Melanocyte of skin (primary cell): ENCODE measurements at places on chromosomes 1 and 21. TPM values are rescaled to one million over a fixed set of nuclear protein-coding genes. Genes with fewer than 3 reads are reported as not detected.

The KPRP gene
- total RNA-seq, result not detected in 2 replicates

The RCSD1 gene
- total RNA-seq, result under 0.01 TPM in 1 of 2 replicates, not detected in the other

The KRTAP13-2 gene
- not detected in 2 replicates for total RNA-seq

The SPRR5 gene
- total RNA-seq, result not detected in 2 replicates

The FMO4 gene
- 4.2 and 4.3 TPM in 2 replicates for total RNA-seq

The PTGFR gene
- total RNA-seq, result 1.4 and 1.5 TPM in 2 replicates

The ATP1A4 gene
- total RNA-seq, result not detected in 2 replicates

The LAD1 gene
- total RNA-seq, result not detected in 2 replicates

The FCRL1 gene
- under 0.01 TPM in 1 of 2 replicates, not detected in the other for total RNA-seq

The TNFAIP8L2 gene
- not detected in 2 replicates for total RNA-seq

The NLRP3 gene
- under 0.01 and 0.34 TPM in 2 replicates for total RNA-seq

The MPL gene
- total RNA-seq, result not detected in 2 replicates

The TSEN15 gene
- total RNA-seq, result 46.1 and 48.0 TPM in 2 replicates

The PIP5K1A gene
- total RNA-seq, result 36.5 and 49.1 TPM in 2 replicates

The CLDN17 gene
- total RNA-seq, result not detected in 2 replicates

The LAPTM5 gene
- total RNA-seq, result not detected in 2 replicates

The LCE3E gene
- total RNA-seq, result not detected in 2 replicates

The ELF3 gene
- total RNA-seq, result under 0.01 and 0.34 TPM in 2 replicates

The IPP gene
- 4.3 and 9.9 TPM in 2 replicates for total RNA-seq

The ADIPOR1 gene
- total RNA-seq, result 215 and 258 TPM in 2 replicates

The CFHR5 gene
- total RNA-seq, result not detected in 2 replicates

The DIRAS3 gene
- 1.0 and 1.5 TPM in 2 replicates for total RNA-seq

The PLA2G2D gene
- not detected in 2 replicates for total RNA-seq

The CD247 gene
- 0.34 TPM in 1 of 2 replicates, not detected in the other for total RNA-seq

The EPHX1 gene
- 56.6 and 81.1 TPM in 2 replicates for total RNA-seq

The ADAM30 gene
- not detected in 2 replicates for total RNA-seq

The NBPF4 gene
- total RNA-seq, result under 0.01 TPM in 1 of 2 replicates, not detected in the other

The MAN1C1 gene
- total RNA-seq, result 4.3 and 4.8 TPM in 2 replicates

The C1orf226 gene
- not detected in 2 replicates for total RNA-seq

The EFCAB7 gene
- total RNA-seq, result 10.0 and 14.5 TPM in 2 replicates

The TRIM45 gene
- 2.8 and 3.3 TPM in 2 replicates for total RNA-seq

The TTC22 gene
- total RNA-seq, result under 0.01 TPM in 1 of 2 replicates, not detected in the other

The TARS2 gene
- total RNA-seq, result 28.9 and 44.3 TPM in 2 replicates
